ENCODE measurements at places on chromosomes 7 and 10.

DNA sequence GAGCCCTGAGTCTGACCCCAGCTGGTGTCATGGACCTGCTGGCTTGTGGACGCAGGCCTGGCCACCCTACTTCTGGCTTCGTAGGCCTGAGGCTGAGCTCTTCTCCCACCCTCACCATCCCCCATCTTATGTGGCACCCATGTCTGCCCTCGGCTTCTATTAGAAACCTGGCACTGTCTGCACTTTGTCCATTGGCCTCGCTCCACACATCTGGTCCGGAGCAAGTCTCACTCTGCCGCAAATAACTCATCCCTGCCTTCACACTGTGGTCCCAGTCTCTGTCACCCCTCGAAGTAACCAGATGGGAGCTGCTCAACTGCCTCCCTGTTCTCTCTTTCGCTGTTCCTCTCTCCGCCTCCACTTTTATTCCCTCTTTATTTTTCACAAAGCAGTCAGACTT, 78.6 kb downstream of the TRRAP start:
- DNase-seq = no peak

- DNase-seq = no peak
These were observed 46.3 kb upstream of the RNF216 start for GRCh38 chr7:5827755-5828154.

DNA sequence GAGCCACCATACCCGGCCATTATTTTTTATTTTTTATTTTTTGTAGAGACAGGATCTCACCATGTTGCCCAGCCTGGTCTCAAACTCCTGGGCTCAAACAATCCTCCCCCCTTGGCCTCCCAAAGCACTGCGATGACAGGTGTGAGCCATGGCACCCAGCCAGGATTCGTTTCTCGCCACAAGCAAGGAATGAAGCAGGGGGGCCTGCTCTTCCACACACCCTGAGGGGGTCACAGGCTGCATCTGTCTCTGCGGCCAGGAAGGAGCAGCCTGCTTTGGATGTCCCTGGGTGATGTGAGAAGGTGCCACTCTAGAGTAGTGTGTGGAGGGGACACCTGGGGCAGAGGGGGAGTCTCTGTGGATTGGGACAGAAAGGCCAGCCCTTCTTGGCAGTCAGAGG, 61.3 kb upstream of the TNRC18 start:
- DNase-seq = no peak

GRCh38 chr10:35365994-35366393, 29.7 kb downstream of the CCNY start:
- no peak for DNase-seq

GRCh38 chr7:33642312-33642711, 263.0 kb upstream of the BMPER start:
- DNase-seq = no peak

DNA sequence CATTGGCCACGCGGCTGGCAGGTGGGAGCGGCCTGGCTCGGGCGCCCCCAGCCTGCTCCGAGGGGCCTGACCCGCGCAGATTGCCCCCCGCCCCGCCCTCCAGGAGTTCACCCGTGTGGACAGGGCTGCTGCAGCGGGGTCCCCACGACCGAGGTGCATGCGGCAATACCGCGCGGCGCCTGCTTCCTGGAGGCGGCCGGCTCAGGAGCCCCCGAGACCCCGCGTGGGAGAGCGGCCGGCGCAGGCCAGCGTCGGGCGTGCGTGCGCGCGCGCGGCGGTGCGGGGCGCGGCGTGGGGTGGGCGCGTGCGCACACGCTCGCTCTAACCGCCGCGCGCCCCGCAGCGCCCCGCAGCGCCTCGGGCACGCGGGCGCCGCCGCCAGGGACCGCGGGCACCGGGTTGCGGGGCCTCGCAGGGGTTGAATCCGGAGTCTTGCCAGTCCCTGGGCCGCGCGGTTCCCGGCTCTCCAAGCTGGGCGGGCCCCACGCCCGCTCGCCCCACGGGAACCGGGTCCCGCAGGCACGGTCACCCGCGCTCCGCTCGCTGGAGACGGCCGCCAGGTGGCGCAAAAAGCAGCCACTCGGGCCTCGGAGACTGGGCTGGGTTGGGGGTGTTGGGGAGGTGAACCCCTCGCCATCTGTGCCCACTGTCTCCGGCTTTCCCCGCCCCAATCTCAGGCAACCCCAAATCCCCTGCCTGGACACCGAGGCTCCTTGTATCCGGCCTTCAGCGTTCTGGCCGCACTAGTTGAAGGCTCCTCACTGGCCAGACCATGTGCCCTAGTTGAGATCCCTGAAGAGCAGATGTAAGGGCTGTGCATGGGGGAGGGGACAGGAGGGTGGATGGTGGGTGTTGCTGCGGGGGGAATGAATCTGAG, 1.3 kb upstream of the ACHE start:
- DNase-seq = peak; percentile 22

- no peak for DNase-seq
These were observed 161.6 kb downstream of the PKD1L1 start for GRCh38 chr7:47786557-47787248.

DNA sequence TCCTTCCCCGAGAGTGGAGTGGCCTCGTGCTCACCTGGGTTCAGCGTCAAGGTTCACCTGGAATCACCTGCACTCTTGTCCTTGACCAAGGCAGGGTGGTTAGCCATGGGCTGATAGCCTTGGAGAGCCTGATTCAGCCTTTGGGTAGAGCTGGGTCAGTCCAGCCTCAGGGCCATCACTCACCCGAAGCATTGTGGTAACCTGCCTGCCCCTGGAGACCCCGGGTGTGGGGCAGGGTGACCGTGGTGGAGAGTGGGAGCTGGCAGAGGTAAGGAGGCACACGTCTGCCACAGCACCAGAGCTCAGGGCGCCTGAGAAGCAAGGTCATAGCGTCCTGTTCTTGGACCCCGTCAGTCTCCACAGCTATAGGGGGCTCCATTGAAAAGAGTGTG, 27.8 kb upstream of the WDFY4 start:
- no peak for DNase-seq

DNA sequence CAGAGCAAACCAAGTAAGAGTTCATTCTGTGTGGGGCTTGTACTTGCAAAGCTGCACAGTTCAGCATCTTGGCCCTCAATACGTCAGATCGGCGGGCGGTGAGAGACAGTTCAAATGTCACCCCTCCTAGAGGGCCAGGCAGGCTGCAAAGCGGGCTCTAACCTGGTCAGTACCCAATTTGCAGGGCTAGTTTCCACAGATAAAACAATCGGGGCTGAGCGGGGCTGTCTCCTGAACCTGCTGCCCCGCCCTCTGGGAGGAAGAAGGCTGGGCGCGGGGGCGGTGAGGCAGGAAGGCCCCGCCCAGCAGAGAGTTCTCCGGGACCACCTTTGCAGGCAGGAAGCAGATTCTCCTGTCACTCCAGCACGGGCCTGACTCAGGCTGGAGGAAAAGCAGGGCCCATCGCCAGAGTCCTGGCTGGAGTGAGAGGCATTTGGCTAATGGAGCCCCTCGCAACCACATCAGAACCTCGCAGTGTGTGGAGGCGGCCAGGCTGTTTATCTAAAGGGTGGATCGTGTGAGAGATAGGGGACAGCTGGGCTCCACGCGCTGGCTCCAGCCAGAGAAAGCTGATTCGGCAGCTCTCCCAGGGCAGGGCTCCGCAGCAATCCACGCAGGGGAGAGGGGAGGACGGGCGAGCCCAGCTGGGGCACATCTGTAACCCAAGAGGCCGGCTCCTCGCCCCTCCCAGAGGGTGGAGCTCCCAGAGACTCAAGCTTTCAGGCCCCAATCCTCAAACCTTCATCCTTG, 83.1 kb downstream of the SH3PXD2A start:
- peak; percentile 46 for DNase-seq

DNA sequence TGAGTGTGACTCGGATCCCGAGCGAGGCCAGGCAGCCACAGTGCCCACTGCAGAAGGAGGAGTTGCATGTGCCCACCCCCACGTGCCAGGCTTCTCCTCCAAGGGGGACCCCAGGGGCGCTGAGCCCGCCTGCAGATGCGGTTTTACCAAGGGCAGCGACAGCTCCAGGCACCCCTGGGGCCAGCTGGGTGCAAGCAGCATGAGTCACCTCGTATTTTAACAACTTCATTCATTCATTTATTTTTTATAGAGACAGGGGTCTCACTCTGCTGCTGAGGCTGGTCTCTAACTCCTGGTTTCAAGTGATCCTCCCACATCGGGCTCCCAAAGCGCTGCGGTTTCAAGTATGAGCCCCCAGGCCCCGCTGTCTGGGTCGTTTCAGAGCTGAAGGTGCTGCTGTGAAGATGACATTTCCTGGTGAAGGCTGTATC, 1.3 kb upstream of the FOXL3 start:
- no peak for DNase-seq

DNA sequence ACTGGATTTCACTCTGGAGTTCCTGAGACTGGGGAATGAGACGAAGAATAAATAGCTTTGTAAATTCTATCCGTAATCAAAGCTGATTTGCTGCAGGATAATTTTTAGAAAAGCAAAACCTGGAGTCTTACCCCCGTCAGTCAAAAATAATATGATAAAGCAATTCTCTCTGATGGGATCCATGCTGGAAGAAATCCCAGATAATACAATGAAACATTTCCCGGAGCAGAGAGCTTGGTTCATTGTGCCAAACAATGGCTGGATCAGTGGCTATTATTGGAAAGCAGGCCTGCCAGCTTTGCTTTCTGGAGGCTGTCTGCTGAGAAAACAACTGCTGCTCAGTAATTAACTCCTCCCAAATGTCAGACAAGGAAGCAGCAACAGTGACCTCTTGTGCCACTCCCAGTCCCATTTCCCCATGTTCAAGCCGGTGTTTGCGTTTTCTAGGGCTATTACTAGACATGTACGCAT, 609.4 kb upstream of the PCDH15 start:
- no peak for DNase-seq

- DNase-seq = no peak
These were observed 110.4 kb downstream of the COL28A1 start for GRCh38 chr7:7425321-7425720.

GRCh38 chr10:101995451-101996063, 60.4 kb downstream of the ARMH3 start:
- DNase-seq = no peak

DNA sequence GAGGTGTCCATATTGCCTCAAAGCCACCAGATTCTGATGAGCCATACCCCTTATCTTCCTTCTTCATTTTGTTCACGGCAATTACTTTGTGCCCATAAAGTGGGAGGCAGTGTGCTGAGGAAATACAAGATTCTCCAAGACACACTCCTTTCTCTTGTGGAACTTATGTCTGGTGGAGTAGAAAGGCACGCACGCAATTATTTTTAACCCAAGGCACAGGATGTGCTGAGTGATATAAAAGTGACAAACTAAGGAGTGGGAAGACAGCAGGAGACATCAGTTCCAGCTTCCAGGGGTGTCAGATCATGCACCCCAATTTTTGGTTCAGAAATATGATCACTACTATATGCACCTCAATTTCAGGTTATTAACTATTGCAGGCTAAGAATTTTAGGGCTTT, 94.7 kb upstream of the PDCD4 start:
- DNase-seq = no peak

GRCh38 chr10:112803961-112804401, 146.1 kb upstream of the TCF7L2 start:
- no peak for DNase-seq

DNA sequence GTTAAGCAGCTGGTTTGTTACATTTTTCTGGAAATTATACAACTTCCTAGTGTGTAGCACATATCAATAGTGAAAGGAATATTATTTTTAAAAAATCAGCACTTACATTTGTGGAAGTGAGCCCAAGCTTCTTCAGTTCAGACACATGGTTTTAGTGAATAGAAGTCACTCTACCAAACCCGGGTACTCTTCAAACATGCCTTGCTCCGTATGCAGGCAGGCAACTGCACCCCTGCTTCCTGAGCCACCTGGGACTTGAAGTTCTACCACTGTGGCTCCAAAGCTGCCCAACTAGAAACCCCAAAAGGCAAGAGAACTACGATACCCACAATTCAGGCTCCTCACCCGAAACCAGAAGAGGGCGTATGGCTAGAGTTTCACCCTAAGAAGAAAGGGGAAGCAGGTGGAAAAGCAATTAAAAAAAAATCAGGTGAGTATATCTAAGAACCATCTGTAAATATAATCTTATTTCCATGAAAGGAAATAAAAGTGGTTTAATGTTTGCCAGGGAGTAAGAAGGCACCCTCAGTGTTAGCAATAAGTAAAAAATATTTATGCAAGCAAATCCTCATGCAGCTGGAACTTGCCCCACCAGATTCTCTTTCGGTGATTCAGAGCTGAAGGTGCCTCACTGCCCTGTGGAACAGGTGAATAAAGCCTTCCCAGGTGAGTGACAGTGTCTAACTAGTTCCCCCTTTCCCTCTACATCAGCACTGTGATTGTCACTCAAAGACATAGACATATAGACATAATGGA, at the start of gene MACC1:
TSS of gene MACC1 (minus strand) at position 192 of the 756 bp plus-strand sequence. CDS start 55,522 bp downstream, outside the sequence.
- DNase-seq = no peak

DNA sequence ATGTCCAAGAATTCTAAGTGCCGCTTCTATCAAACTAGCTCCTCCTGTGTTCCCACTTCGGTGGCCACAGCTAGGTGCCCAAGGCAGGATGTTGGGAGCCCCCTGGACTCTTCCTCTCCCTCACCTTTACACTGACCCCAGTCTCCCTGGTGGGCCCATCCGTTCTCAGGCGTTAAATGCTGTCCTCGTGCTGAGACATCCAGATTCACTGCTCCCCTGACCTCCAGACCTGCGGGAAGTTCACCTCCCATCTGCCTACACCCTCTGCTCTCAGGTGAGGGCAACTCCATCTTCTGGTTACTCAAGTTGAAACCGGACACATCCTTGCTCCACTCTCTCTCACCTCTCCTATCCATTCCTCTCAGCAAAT, 114.3 kb downstream of the ARHGAP22 start:
- no peak for DNase-seq

- DNase-seq = no peak
These were observed 671 bp upstream of the CHST3 start for GRCh38 chr10:71963351-71964097.

DNA sequence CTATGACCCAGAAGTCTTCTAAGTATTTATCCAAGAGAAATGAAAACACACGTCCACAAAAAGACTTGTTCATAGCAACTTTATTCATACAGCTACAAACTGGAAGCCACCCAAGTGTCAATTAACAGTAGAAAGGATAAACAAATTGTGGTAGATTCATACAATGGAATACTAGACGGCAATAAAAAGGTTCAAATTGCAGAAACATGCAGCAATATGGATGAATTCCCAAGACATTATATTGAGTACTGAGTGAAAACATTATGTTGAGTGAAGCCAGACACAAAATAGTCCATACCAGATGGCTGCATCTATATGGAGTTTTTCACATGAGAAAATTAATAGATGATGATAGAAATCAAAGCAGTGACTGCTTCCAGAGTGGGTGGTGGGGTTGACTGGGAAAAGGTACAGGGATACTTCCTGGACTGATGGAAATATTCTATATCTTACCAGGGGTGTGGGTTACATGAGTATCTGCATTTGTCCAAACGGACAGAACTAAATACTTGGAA, 292.0 kb downstream of the FGFR2 start:
- no peak for DNase-seq

- DNase-seq = no peak
These were observed 62.5 kb downstream of the NKX6-2 start for GRCh38 chr10:132723330-132723970.
